ENCODE measurements at places on chromosomes 3 and 15.

GRCh38 chr3:153137626-153138025 is 24.4 kb upstream of the RAP2B start:
- DNase-seq = no peak

- DNase-seq = no peak
These were observed 7.9 kb downstream of the FAH start for GRCh38 chr15:80160570-80161156.

DNA sequence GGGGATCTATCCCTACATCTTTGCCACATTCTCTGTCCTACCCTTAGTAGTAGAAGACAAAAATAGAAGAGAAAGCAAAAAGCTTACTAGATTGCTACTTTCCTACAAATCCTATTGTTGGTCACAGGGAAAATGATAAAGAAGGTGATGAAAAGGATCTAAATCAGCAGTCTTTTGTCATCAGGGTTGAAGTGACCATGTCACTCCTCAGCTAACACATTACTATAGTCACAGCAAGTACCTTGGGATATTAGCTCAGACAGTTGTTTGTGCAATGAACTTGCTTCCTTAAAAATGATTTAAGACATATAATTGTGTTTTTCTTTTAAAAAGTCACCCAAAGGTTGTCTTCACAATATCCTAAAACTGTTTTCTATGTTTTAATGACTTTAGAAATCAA is 6.3 kb downstream of the ST3GAL6 start:
- DNase-seq = no peak

DNA sequence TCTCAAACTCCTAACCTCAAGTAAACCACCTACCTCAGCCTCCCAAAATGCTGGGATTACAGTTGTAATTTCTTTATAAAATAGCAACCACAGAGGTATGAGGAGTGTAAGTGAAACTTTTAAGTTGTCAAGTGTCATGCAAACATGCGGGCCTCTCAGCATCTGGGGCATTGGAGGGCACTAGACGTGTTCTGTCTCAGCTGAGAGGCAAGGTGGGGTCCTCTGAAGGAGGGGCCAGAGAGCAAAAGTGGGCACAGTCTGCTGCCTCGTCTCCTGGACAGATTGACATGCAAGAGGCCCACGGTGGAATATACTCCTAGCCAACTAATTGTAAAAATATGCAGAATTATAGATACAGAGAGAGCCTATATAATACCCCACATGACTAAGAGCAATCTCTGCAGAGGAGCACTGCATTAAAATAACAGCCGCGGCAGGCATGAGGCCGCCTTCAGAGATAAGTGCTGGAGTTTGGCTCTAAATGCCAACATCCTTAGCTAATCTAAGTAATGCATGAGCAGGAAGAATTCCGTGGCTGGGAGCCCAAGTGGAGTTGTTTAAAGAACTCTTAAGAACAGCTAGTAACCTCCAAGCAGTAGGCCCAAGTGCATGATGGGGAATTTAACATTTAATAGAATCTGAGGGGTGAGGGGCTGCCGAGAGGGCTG is 87.8 kb upstream of the RNU6-1 start:
- DNase-seq = no peak

DNA sequence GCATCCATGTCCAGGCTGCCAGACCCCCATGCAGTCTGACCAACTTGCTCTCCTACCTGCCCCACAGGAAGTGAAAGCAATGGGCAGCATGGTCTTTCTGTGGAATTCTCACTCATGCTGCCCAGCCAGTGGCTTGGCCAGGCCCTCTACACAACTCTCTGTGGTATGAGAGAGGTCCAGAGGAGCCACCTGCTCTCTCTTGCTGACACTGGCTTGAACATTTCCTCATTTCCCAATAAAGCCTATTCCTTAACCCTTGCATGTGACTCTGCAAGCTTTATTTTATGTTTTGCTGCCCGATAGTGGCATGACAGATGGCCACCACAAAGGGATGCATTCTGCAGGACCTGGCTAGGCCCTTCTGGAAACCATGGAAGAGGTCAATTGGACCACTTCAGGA is 53.8 kb downstream of the CCR1 start:
- no peak for DNase-seq

DNA sequence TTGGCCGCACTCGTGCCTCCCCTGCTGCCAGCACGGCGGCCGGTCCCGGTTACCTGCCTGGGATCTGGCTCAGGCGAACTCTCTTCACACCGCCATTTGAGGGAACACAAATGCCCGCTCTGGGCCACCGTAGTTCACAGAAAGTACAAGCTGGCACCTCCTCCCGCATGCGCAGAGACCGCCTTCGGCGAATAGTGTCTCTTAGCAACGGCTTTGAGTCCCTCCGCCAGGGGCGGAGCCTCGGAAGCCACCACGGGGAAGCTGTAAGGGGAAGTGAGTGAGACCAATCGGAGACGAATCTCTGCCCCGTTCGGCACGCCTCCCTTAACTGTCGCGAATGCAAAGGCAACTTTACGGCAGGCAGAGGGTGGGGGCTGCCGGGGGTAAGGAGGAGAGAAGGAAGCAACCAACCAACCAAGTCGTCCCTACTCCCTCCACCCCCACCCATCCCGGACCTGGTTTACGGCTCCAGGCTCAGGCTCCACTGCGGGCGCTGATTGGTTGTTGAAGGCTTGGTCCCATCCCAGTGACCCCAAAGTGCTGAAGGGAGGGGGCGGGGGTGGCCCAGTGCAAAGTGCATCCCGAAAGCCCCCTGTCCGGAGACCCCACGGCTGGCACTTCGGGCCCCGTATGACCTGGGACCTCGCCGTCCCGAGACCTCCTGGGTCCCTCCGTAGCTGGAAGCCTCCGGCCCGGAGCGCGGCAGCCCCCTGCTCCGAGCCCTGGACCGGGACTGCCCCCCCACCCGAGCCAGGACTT is at the start of the genes ASB7 and LINS1:
Gene ASB7, plus strand, starts transcription at position 526 of the 759 bp plus-strand sequence. CDS start 9,628 bp downstream, outside the sequence.
Gene LINS1, minus strand, starts transcription at position 121 of the 759 bp plus-strand sequence. CDS start 21,342 bp downstream, outside the sequence.
- peak; percentile 100 for DNase-seq

DNA sequence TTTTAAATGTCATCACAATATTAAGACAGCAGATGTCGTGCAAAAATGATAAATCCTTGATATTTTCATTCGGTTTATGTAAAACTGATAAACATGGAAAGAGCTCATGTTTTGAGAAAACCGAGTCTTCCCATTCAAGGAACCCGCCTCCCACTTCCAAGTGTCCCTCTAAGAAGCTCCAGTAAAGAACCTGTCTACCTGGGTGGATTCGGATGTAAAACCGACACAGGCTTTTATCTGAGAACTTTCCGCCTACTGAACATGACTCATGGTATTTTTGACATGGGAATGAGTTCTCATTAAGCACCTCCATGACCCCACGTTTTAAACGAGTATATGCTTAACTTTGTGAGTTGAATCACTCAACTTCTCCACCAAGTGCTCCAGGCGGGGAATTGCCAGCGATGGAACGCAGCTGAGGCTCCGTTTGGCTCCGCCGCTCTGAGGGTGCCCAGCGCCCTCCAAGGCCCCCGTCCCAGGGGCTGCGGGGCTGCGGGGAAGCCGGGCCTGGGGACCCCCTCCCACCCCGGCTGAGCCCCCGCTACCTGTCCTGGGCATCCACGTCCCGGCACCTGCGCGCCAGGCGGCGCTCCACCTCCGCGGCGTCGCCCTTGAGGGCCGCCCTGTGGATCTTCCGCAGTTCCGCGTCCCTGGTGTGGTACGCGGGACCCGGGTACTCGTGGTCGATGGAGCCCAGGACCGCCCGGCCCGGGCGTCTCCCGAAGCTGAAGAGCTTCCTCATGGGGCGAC is 119.9 kb downstream of the LMLN start:
- no peak for DNase-seq

GRCh38 chr3:86991482-86991815 is 500 bp upstream of the VGLL3 start:
- DNase-seq = no peak

All from effector CD4-positive, alpha-beta T cell (primary cell).